ENCODE measurements at places on chromosomes 6 and 20.

GRCh38 chr6:43521836-43522235 lies 4.9 kb downstream of the POLR1C start:
- DNase-seq: no peak

GRCh38 chr6:163627274-163628062 lies 212.9 kb downstream of the QKI start:
- DNase-seq: no peak

- no peak for DNase-seq
Measured at GRCh38 chr6:4965562-4966389, 38.1 kb downstream of the RPP40 start.

DNA sequence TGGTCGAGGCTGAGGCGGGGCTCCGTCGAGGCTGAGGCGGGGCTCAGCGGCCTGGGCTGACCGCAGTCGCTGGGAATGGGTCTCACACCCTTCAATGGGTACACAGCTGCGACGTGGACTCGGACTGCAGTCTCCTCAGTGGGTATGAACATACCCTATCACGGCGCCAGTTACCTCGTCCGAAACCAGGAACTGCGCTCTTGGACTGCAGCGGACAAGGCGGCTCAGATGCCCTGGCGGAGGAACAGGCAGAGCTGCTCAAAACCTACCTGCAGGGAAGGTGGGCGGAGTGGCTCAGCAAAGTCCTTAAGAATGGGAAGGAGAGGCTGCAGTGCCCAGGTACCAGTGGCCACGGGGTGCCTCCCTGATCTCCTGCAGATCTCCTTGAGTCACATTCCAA lies 14.2 kb downstream of the HLA-A start:
- no peak for DNase-seq

- no peak for DNase-seq
Measured at GRCh38 chr6:106051226-106051625, 34.9 kb upstream of the PRDM1 start.

- DNase-seq: no peak
Measured at GRCh38 chr20:57880571-57880892, 170.7 kb upstream of the PMEPA1 start.

Data from GM12891 (cell line).